SJCRH30 (cell line): ENCODE measurements at places on chromosomes 13 and 19. TPM values are rescaled to one million over a fixed set of nuclear protein-coding genes. Genes with fewer than 3 reads are reported as not detected.

Gene KCNRG
- 0.53 and 0.61 TPM in 2 replicates for total RNA-seq

Gene ZNF563
- total RNA-seq = 2.4 and 3.6 TPM in 2 replicates

DNA sequence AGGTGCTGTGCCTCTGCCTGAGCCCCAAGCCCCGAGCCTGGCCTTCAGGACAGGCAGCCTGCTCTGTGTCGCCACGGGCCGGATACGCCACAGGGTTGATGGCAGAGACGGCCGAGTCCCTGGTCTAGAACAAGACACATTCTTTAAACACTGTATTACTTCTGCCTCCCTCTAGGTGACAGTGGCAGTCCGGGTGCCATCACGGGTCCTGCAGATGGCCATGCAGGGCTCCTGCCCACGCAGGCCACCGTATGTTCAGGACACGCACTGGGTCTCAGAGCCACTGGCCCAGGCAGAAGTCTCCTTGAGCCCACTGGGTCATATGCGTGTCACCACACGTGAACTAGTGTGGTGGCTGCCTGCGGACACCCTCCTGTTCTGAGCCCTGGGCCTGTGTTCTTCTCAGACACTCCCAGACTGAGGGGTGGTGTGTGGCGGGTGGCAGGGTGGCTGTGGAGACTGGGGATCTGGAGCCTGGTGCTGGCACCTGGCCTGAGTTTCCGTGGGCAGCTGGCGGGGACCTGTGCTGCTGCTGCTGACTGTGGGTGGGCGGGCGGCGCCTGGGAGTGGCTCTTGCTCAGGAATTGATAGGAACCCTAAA lies 4.4 kb downstream of the PLEKHJ1 start:
- H3K27ac ChIP-seq = no peak overlapping the region
- H3K36me3 ChIP-seq = peaks cover 22% of the 10 kb centered on the region
- H3K4me1 ChIP-seq = no peaks in the 10 kb centered on the region
- no peaks in the 10 kb centered on the region for H3K27me3 ChIP-seq

DNA sequence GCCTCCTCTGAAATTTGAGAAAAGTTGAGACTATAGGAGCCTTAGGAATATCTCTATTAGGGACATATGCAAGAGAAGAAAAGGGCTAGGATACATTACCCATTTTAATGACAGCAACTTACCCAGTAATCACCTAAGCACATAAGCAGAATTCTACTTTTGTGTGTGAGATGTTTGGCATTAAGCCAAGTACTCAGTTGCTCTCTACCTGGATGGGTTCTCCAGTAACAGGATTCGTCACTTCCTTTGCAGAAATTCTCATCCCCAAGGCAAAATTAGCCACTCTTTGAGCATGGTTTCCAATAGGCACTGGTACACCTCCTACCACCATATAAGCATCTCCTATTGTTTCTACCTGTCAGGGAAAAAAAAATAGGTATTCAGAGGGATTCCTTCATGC lies 95.1 kb downstream of the C13orf42 start:
- H3K36me3 ChIP-seq = no peaks in the 10 kb centered on the region
- H3K27me3 ChIP-seq = 0 out of 2 replicates have a peak, but pooled peaks cover under 1% of the 10 kb centered on the region
- DNase-seq = no peak

Gene CERS1
- total RNA-seq = 6.1 TPM in 2 replicates

DNA sequence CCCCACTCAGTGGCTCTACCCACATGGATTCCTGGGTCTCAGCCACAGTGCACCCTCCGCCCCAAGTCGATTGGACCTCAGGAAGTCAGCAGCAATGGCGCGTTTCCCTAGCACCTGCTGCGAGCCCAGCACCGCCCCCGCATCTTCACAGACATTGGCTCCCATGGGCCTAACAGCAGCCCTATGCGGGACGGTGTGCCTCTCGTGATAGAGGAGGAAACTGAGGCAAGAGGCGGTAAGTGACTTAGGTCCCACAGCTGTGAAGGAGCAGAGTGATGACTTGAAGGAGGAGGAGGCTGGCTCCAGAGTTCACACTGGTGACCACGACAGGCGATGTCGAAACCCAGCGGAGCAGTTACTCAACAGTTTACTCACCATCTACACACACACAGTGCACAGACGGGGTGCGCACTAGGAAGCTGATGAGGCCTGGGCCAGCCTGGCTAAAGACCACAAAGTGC lies 104.5 kb upstream of the SOX1 start:
- no peaks in the 10 kb centered on the region for H3K4me1 ChIP-seq
- 0 out of 2 replicates have a peak, but pooled peaks cover 2% of the 10 kb centered on the region for H3K27me3 ChIP-seq
- H3K36me3 ChIP-seq = no peaks in the 10 kb centered on the region
- no peak overlapping the region for H3K4me3 ChIP-seq
- DNase-seq = no peak
- H3K27ac ChIP-seq = no peak overlapping the region

Gene CCDC61
- 3.0 and 4.0 TPM in 2 replicates for total RNA-seq

GRCh38 chr19:47253467-47253881 lies 2.9 kb upstream of the CCDC9 start:
- H3K36me3 ChIP-seq = no peaks in the 10 kb centered on the region
- H3K27me3 ChIP-seq = no peaks in the 10 kb centered on the region
- peaks cover 15% of the 10 kb centered on the region for H3K4me1 ChIP-seq

GRCh38 chr19:30387311-30388115 lies 15.3 kb downstream of the ZNF536 start:
- H3K27me3 ChIP-seq = no peaks in the 10 kb centered on the region
- H3K4me1 ChIP-seq = peaks cover 25% of the 10 kb centered on the region
- H3K4me3 ChIP-seq = no peak overlapping the region
- no peak overlapping the region for H3K27ac ChIP-seq
- DNase-seq = no peak

GRCh38 chr19:55616395-55616875 lies 7.9 kb downstream of the ZNF784 start:
- peaks cover 4% of the 10 kb centered on the region for H3K4me1 ChIP-seq
- H3K4me3 ChIP-seq = no peak overlapping the region
- no peak for DNase-seq
- H3K36me3 ChIP-seq = peaks cover 24% of the 10 kb centered on the region
- no peaks in the 10 kb centered on the region for H3K27me3 ChIP-seq
- no peak overlapping the region for H3K27ac ChIP-seq

DNA sequence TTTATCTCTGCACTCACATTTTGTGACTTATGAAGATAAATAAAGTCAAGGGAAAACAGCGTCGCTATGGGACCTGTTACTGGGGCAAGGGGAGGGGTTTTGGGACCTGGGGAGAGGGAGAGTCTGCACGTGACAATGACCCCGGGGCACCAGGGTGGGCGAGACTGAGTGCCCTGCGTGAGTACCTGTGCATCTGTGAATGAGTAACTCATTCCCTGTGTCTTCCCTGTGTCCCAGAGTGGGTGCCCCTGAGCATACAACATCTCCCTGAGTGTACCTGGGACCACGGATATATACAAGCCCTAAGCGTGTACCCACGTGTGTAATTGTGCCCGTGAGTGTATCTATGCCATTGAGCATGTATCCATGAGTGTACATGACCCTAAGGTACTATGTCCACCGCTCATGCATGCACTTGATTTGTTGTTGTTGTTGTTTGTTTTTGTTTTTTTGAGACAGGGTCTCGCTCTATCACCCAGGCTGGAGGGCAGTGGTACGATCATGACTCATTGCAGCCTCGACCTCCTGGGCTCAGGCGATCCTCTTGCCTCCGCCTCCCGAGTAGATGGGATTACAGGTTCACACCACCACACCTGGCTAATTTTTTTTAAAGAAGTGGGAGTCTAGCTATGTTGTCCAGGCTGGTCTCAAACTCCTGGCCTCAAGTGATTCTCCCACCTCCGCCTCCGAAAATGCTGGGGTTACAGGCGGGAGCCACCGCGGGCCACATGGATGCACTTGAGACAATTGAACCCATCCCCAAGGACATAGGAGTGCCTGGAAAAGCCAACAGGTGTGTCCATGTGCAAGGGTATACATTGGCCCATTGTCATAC lies 645 bp upstream of the TRAPPC5 start:
- peaks cover 2% of the 10 kb centered on the region; the same call in 1 of the 2 replicates for H3K27me3 ChIP-seq
- no peaks in the 10 kb centered on the region for H3K4me1 ChIP-seq
- H3K36me3 ChIP-seq = no peaks in the 10 kb centered on the region; the same call in 1 of the 2 replicates
- DNase-seq = no peak
- peak overlapping the region; percentile 93 for H3K4me3 ChIP-seq

Gene ZNF738
- total RNA-seq = 40.9 and 48.3 TPM in 2 replicates

DNA sequence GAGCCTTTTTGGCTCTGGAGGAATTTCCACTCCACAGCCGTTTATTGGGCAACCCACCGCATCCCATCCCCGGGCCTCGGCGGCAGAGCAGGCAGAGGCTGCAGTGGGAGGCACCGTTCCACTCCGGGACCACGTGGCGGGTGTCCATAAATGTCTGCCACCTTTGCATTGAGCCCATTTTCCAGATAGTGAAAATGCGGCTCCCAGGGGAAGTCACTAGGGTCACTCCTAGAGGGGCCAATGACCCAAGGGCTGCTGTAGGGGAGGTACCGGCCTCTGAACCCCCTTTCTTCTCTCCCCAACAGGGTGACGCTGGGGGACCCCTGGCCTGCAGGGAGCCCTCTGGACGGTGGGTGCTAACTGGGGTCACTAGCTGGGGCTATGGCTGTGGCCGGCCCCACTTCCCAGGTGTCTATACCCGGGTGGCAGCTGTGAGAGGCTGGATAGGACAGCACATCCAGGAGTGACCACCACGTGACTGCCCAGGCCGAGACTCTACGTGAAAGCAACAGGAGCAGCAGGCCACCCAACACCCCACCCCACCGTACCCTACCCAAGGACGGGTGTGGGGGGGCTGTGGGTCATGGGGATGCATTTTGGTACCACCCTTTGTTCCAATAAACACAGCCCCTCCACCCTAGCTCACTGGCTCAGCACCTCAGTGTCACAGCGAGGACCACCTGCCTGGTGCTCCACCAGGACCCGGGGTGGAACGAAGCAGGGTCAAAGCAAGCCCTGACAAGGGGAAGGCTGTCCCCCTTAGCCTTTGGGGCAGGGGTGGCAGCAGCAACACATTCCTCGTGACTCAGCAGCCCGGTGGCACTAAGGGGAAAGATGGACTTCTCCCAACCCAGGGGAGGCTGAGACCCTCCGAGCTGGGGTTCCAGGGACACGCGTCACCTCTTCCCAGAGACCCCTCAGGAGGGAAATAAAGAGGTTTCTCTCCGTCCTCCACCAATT lies 1.5 kb downstream of the TIMM13 start:
- no peak overlapping the region for H3K27ac ChIP-seq
- H3K4me1 ChIP-seq = 0 out of 2 replicates have a peak, but pooled peaks cover 2% of the 10 kb centered on the region
- no peaks in the 10 kb centered on the region for H3K27me3 ChIP-seq
- H3K4me3 ChIP-seq = peak overlapping the region; percentile 85
- peaks cover under 1% of the 10 kb centered on the region for H3K36me3 ChIP-seq
- DNase-seq = no peak

Gene ZNF57
- 16.7 and 18.9 TPM in 2 replicates for total RNA-seq

GRCh38 chr19:9793071-9793591 lies 24.6 kb upstream of the ZNF846 start:
- H3K36me3 ChIP-seq = no peaks in the 10 kb centered on the region
- DNase-seq = peak; percentile 38
- peak overlapping the region; percentile 61 for H3K4me3 ChIP-seq
- no peaks in the 10 kb centered on the region for H3K4me1 ChIP-seq

Gene KLK15
- total RNA-seq = not detected in 2 replicates

DNA sequence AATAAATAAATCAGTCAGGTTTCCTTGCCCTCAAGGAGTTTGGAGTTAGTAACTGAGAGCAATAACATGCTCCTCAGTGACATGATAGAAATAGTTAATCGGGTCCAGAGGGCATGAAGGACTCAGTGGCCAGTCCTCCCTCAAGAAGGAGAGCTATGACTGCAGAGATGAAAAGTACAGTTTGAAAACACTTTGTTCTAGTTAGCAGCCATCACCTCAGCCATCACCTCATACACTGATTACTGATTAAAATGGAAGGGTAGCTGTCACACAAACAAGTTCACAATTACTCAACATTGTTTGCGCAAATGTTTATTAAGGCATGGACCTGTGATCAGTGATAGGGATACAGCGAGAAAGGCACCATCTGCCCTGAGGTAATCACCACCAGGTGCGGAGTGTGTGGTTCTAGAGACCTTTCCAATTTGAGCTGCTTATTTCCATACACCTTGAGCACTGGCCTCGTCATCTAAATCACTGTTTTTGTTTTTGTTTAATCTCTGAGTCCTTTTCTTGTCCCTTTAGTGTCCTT lies 85.3 kb upstream of the RAP2A start:
- no peaks in the 10 kb centered on the region for H3K27me3 ChIP-seq
- H3K36me3 ChIP-seq = peaks cover 14% of the 10 kb centered on the region
- no peak overlapping the region for H3K4me3 ChIP-seq
- no peak for DNase-seq

Gene FFAR3
- total RNA-seq = not detected in 2 replicates
